ENCODE measurements at places on chromosomes 11 and 22.
A peak's percentile ranks its signal among the peaks of the same experiment; 100 is the strongest.

DNA sequence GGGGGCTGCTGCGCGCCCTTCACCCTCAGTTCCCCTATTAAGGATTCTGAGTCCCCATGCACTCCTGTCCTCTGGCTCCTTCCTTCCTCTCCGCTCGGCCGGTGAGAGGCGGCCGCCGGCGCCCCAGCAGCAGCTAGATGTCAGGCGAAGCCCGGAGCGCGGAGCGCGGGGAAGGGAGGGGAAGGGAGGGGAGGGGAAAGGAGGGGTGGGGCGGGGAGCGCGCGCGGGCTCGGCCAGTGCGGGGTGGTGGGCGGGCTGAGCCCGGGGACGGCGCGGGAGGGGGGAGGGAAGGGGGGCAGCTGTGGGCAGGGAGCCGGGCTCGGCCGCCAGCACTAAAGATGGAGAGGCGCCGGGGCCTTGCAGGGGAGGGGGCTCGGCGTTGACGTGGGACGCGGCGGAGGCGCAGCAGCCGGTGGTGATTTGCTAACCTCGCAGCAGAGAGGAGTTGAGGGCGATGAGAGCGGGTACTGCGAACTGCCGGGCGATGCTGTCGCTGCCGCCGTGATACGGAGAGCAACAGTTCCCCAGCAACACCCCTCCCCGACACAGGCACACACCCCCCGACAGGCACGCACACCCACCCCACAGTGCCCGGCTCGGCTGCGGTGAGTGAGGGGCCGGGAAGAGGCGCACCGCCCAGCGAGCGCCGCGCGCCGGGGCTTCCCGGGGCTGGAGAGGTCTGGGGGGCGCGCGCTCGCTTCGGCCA lies at the start of gene ZBTB16:
TSS of gene ZBTB16 (plus strand) at position 434 of the 706 bp plus-strand sequence. CDS start 3,590 bp downstream, outside the sequence.
- DNase-seq: peak; percentile 90

DNA sequence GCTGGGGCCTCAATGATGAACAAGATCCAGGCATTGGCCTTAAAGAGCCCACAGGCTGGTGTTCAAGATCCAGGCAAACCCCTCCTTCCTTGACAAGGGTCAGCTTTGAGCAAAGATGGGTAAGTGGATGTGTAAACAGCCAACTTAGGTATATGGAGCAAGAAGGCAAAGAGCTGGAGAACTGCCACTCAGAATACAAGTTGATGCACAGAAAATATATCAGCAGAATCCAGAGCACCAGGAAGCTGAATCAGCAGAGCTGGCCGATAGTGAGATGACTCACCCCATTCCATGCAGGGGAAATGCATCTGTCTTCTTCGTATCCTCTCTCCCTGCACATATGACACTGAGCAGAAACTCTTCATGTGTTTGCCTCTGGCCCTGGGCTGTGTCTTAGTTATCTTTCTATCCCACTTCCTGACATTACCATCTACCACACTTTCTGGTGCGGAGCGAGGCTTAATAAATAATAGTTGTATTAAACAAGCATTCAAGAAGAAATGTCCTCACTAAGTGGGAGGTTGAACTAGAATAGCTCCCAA lies 57.8 kb downstream of the ENDOD1 start:
- DNase-seq: peak; percentile 53

DNA sequence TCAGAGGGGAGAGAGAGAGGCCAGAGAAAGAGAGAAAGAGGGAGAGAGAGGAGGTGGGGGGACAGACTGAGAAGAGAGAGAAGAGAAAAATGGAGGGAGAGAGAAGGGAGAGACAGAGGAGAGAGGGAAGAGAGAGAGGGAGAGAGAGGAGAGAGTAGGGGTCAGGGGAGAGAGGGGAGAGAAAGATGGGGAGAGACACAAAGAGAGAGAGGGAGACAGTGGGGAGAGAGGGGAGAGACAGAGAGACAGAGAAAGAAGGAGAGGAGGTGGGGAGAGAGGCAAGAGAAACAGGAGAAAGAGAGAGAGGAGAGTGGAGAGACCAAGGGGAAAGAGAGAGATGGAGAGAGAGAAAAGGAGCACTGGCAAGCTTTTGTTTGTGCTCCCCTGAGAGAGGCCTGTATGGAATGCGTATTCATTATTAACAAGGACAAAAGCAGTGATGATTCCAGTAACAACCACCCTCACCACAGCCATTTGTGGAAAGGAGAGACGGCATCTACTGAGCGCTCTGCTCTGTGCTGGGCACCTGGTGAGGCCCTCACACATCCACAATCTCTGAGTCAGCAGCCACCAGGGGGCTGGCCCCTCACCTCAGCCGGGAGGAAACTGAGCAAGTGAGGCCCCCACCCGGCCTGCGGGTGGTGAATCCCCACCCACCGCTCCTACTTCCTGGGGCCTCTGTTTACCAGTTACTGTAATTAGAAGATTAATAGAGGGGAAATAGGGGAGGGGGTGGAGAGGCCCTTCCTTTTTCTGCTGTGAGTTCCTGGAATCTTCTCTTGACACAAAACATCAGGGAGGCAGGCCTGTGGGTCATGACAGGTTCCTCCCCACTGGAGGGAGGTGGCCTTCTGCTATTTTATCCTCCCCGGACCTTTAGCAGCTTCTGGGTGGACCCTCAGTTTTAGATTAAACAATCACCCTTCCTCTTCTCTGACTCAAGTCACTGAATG lies 14.6 kb upstream of the MIAT start:
- no peak for DNase-seq

DNA sequence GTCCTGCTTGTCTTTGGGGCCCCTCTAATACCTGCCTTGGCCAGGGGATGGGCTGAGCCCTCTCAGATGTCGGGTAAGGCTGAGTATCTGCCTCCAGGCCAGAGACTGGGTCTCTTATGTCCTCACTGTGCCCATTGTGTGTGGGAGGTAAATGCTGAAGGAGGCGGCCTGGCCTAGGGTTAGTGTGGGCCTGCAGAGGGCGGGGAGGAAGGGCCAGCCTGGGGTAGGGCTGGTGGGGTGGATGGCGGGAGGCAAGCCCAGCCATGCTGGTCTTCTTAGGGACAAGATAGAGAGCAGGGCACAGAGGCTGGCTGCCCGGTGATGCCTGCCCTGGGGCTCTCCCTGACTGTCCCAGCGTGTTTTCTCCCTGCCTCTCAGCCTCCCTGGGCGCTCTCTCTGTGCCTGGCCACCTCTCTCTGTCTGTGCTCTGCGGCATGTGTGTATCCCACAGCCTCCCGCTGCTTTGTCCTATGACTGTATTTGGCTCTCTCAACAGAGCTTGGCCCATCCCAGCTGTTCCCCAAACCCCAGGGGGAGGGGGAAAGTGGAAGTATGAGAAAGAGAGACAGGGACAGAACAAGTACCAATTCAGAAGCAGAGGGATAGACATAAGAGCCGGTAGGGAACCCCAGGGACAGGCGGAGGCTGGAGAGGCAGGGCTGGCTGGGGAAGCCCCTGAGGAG lies 57.0 kb downstream of the PDE2A start:
- DNase-seq: peak; percentile 74

GRCh38 chr11:134041791-134042696 lies 26.8 kb upstream of the JAM3 start:
- no peak for DNase-seq

DNA sequence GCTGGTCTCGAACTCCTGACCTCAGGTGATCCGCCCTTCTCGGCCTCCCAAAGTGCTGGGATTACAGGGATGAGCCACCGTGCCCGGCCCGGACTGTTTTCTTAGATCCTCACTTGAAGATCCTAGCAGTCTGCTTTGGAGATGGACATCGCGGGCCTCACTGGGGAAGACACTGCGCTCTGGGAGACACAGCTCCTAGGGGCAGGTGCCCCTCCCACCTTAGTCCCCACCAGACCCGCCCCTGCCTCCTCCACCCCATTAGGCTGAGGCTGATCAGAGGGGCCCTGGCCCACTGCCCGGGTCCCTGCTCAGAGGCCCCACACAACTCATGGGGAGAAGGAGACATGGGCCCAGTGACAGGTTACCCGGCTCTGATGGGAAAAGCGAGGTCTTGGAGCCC lies 11.3 kb upstream of the LTO1 start:
- DNase-seq: no peak

DNA sequence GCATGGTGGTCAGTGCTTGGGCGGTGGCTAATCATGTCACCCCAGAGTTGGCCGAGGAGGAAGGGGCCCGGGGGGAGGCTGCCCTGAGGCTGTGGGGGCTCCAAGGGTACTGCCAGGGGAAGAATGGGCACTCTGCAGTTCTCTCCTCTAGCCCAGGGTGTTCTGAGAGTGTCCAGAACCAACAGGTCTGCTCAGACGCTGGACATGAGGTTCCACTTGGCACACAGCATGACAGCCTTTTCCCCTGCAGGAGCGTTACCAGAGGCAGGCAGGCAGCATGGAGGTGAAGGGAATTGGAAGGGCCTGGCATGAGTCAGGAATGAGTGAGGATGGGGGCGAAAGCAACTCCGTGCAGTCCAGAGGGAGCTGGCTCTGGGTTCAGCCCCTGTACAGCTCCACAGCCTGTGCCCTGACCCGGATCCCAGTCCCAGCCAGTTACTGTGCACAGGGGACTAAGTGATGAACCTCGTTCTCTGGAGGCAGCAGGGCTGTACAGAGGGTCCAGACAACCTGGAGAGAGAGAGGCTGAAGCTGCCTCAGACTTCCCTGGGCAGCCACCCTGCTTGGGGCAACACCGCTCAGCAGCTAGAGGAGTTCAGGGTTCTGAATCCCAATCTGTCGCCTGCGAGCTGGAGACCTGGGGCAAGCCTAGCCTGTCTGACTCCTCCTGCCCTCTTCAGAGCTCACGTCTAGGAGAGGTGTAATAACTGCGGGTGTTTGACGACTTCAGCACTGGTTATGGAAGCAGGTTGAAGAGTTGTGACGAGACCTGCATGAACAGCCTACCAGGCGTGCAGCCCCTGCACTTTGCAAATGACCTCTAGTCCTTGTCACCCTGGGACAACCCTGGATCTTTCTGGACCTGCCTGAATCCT lies 14.7 kb upstream of the TUB start:
- DNase-seq: no peak

DNA sequence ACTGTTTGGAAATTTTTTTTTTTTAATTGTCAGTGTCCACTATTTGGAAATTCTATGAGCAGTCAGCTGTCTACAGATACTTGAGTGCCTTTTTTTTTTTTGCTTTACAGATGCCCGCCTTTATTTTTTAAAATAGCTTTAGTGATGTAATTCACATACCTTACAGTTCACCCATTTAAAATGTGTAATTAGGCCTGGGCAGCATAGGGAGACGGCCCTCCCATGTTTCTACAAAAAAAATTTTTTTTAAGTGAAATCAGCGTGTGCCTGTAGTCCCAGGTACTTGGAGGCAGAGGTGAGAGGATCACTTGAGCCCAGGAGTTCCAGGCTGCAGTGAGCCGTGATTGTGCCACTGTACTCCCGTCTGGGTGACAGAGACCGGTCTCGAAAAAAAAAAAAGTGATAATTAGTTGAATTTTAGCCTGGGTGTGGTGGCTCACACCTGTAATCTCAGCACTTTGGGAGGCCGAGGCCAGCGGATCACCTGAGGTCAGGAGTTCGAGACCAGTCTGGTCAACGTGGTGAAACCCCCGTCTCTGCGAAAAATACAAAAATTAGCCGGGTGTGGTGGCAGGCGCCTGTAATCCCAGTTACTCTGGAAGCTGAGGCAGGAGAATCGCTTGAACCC lies 1.5 kb downstream of the ZNF143 start:
- DNase-seq: no peak

- DNase-seq: no peak
These were observed 72.8 kb downstream of the RPUSD4 start for GRCh38 chr11:126138636-126139035.
